ENCODE measurements at places on chromosomes 5 and 9.

- DNase-seq: no peak
These were observed 14.2 kb upstream of the NCS1 start for GRCh38 chr9:130158001-130158400.

DNA sequence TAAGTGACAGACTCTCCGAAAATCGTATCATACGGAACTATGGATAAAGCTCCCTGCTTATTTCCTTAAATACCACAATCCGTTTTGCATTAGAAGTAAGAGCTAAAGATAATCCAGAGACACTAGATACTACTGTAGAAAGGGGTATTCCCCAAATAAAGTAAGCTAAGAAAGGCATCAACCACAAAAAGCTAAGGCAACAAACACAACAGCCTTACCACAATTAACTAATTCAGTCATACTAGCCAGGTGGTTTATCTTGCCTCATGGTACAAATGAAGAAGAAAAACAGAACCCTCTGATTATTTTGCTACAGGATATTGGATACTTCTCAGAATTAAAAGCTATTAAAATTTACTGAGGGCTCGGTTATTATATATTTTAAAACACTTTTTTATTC lies 14.1 kb downstream of the ERP44 start:
- no peak for DNase-seq

GRCh38 chr9:82777366-82777765 lies 285.6 kb downstream of the RASEF start:
- DNase-seq: no peak

- no peak for DNase-seq
These were observed 167.7 kb upstream of the RASA1 start for GRCh38 chr5:87099968-87100367.

DNA sequence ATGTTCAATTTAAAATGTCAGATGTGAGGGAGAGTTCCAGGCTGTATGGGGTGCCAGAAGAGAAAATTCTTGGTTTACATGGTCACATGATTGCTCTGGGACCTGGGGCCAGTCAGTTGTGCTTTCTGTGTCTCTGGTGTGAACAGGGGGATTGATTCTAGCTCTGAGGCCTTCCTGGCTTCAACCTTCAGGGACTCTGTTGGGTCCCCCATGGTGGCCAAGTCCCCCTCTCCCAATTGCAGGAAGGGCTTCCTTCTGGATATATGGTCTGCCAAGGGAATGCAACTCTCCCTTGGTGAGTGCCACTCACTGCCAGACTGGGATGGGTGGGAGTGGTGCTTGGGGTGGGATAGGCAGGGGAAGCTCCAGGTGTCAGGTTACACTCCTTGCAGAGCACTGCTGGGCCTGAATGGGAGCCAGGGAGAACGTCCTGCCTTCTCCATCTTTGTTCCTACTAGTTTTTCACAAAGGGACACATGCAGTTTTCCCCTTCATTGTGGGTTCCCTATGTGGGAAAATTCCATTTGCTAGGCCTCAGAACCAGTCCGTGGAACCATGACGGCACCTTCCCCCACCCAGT lies 153.2 kb downstream of the MELK start:
- DNase-seq: no peak

DNA sequence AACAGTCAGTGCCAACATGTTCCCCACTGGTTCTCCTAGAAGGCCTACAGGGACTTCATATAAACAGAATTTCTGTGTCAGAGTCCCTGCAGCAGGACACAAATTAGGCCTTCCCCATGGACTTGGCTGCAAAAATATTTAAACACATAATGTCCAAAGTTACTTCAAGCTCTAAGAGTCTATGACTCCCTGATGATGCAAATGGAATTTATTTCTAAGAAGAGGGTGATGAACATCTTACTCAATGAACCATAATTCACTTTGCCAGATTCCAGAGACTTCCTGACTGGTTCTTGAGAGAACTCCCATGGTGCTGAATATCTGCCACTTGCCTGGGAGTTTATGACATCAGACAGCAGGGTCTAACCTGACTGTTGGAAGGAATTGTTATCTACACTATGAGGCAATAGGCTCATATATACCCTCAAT lies 32.7 kb upstream of the ADRA1B start:
- DNase-seq: no peak

GRCh38 chr5:36535859-36536615 lies 70.4 kb upstream of the SLC1A3 start:
- DNase-seq: no peak

DNA sequence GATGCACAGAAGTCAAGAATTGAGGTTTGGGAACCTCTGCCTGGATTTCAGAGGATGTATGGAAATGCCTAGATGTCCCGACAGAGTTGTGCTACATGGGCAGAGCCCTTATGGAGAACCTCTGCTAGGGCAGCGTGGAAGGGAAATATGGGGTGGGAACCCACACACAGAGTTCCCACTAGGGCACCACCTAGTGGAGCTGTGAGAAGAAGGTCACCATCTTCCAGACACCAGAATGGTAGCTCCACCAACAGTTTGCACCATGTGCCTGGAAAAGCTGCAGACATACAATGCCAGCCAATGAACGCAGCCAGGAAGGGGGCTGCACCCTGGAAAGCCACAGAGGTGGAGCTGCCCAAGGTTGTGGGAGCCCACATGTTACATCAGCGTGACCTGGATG lies 104.5 kb downstream of the STK32A start:
- DNase-seq: no peak
